ENCODE measurements at places on chromosomes 3 and 15.

DNA sequence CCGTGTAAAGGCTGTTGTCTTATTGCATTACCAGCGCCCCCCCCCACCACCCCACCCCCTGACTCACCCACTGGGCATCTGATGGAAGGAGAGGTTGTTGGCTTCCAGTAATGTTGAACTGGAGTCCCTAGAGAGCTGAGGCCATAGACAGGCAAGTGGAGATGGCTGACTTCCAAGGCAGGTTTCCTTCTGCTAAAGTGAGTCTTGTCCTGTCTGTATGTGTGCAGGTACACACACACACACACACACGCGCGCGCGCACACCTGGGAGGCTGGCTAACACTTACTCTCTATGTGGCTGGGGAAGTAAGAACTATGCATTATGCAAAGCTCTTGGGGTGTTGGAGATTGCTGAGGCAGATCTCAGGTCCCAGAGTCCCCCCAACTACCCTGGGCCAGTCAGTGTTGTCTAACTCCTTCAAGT is 1.6 kb upstream of the KY start:
- H3K36me3 ChIP-seq, result no peaks in the 10 kb centered on the region
- H3K4me1 ChIP-seq, result no peaks in the 10 kb centered on the region
- H3K27ac ChIP-seq, result no peak overlapping the region
- no peaks in the 10 kb centered on the region for H3K27me3 ChIP-seq
- DNase-seq, result no peak

DNA sequence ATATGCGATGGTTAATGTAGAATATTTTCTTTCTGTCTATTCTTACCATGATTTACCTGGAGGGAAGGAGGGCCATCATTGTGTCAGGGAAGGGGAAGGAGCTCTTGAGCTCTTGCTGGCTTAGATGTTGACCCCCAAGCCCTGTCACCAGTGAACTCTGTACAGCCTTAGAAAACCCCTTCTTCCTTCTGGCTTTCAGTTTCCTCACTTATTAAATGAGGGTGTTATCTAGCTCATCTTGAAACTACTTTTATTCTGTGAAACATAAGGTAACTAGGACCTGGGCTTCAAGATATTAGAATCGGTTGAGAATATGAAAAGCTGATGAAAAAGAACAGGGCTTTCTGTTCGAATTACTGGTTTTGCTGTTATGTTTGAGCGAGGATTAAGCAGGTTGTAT is 25.1 kb upstream of the UTS2B start:
- H3K27ac ChIP-seq, result no peak overlapping the region
- no peaks in the 10 kb centered on the region for H3K36me3 ChIP-seq
- no peak for DNase-seq
- no peak overlapping the region for H3K4me3 ChIP-seq
- no peaks in the 10 kb centered on the region for H3K27me3 ChIP-seq

- no peaks in the 10 kb centered on the region for H3K36me3 ChIP-seq
- no peaks in the 10 kb centered on the region for H3K4me1 ChIP-seq
- no peak overlapping the region for H3K27ac ChIP-seq
- DNase-seq, result no peak
- H3K27me3 ChIP-seq, result no peaks in the 10 kb centered on the region
These were observed 176.5 kb downstream of the SOX2 start for GRCh38 chr3:181888234-181888633.

DNA sequence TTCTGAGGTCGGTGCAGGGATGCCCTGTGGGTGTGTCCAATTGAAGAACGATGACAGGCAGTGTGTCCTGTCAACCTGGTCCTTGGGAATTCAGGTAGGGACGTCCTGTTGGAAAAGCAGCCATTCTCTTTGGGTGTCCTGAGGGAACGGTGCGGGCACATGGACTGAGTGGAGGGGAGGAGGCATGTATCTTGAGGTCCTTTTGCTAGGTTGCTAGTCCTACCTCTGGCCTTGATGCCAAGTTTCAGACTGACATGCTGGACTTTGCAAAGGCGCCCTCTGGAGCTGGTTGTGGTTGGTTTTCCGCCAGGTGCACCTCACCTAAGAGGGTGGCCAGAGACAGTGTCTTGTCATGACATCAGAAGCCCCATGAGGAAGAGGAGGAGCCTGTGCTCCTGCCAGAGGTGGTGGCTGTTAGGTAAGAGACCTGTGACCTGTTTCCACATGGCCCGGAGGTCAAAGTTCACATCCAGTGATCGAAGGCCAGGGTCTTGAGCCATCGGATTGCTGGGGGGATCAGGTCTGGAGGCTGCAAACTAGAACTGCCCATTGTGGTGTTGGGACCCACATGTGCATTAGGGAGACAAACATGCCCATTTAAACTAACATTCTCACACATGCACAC is 106.3 kb downstream of the SNRPN start:
- H3K27ac ChIP-seq, result no peak overlapping the region
- H3K36me3 ChIP-seq, result peaks cover 20% of the 10 kb centered on the region
- no peak overlapping the region for H3K4me3 ChIP-seq
- no peaks in the 10 kb centered on the region for H3K27me3 ChIP-seq

DNA sequence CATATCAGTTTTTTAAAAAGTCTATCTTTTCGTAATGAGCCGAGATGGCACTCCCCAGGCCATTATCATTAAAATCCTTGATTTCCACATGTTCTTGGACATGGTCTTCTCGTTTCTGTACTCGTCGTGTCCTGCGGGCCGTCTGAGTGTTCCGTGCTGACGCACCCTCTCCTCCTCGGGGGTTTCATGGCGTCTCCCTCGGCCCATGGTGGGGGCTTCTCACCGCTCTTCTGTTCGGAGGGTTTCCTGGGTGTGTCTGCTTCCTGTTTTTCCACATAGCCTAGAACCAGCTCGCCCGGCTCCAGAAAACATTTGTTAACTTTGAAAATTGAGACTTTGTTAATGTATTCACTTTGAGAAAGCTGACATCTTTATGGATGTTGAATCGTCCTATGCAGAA is 92.7 kb downstream of the VGLL4 start:
- DNase-seq, result no peak
- no peak overlapping the region for H3K27ac ChIP-seq

DNA sequence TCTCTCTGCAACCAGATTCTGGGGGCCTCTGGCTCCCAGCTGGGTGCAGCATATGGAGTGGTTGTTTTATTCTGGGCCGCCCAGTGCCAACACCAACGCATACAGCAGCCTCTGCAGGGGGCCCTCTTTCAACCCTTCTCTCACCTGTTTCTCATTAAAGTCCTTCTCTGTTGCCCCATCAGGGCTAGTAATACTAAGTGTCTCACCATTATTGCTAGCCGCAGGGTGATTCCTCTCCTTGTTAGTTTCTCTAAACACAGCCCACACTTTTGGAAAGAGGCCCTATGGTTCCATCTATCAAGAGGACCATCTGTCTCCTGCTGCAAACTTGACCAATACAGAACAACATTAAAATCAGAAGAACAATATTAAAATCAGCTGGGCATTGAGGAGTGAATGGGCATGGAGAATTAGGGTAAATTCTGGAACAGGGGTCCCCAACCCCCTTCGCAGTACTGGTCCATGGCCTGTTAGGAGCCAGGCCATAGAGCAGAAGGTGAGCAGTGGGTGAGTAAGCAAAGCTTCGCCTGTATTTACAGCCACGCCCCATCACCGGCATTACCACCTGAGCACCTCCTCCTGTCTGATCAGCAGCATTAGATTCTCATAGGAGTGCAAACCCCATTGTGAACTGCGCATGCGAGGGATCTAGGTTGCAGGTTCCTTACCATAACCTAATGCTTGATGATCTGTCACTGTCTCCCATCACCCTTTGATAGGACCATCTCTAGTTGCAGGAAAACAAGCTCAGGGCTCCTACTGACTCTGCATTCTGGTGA is 36.5 kb downstream of the ALS2CL start:
- no peak overlapping the region for H3K4me3 ChIP-seq
- no peaks in the 10 kb centered on the region for H3K27me3 ChIP-seq
- H3K4me1 ChIP-seq, result peaks cover 4% of the 10 kb centered on the region
- DNase-seq, result no peak

DNA sequence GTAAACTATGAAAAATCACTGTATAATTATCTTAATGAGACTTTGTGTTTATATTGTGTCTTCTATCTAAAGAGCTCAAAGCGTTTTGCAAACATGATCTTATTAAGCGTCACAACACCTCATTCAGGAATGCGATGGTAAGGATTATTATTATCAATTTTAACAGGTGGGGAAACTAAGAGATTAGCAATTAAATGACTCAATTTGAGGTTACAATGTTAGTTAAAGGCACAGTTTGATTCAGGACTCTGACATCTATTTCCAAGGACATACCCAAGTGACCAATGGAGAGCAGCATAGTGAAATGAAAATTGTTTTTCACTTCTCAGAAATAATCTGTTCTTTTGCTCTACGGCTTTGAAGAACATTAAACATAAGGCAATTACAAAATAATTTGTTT is 74.6 kb downstream of the FMN1 start:
- no peaks in the 10 kb centered on the region for H3K4me1 ChIP-seq
- H3K36me3 ChIP-seq, result no peaks in the 10 kb centered on the region

- H3K36me3 ChIP-seq, result no peaks in the 10 kb centered on the region
- no peak overlapping the region for H3K4me3 ChIP-seq
- DNase-seq, result no peak
- H3K27me3 ChIP-seq, result no peaks in the 10 kb centered on the region
- H3K27ac ChIP-seq, result no peak overlapping the region
- peaks cover 5% of the 10 kb centered on the region for H3K4me1 ChIP-seq
These were observed 500.8 kb downstream of the CNTN4 start for GRCh38 chr3:2599471-2599870.

DNA sequence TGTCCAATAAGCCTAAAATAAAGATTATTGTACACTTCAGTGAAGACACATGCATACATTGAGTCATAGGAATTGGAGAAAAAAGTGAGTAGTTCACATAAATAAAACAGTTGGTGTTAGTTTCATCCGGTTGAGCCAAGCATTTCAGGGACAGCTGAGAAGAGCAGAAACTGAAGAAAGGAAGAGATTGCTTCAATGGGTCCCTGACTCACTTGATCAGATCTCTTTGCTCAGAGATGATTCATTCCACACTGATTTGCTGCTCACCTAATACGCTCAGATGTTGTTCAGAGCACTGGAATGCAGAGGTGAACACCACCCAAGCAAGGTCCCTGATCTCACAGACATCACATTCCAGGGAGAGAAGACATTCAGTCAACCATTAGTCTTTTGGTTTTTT is 93.7 kb downstream of the RAD18 start:
- DNase-seq, result peak; percentile 43
- H3K27me3 ChIP-seq, result no peaks in the 10 kb centered on the region
- no peak overlapping the region for H3K4me3 ChIP-seq
- no peaks in the 10 kb centered on the region for H3K36me3 ChIP-seq

DNA sequence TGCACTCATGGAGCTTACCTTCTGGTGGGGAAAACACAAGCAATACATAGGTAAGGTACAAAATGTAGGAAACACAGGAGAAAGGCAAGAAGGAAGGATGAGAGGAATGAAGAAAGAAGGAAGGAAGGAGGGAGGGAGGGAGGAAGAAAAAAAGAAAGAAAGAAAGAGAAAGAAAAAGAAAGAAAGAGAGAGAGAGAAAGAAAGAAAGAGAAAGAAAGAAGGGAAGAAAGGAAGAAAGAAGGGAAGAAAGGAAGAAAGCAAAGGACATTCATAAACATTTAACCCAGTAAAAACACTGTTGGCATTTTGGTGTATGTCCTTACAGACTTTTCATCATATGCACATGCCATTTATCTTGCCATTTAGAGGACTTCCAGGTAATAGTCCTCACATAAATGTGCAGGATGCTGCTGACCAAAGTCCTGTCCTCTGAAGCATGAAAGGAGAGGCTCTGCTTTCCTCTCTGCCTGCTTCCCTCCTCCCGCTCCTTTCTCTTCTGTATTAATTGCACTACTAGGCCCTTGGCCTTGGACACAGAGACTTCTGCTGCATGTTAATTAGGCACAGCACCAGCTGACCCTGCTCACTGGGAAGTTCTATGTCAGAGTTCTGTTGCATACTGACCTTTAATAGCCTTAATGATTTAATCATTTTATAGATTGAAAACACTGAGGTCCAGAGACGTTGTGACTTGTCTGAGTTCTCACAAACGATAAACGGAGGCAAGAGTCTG is 29.7 kb upstream of the NDUFB4 start:
- no peak overlapping the region for H3K4me3 ChIP-seq
- H3K4me1 ChIP-seq, result no peaks in the 10 kb centered on the region
- no peak for DNase-seq
- no peaks in the 10 kb centered on the region for H3K36me3 ChIP-seq
- no peaks in the 10 kb centered on the region for H3K27me3 ChIP-seq
